Stimulated activated CD4-positive, alpha-beta T cell treated with anti-CD3 and anti-CD28 coated beads, Interleukin-12 subunit alpha, Interleukin-12 subunit beta, amount 100 ng/mL, for 48 hours (primary cell): ENCODE measurements at places on chromosomes 12 and 14.
A peak's percentile ranks its signal among the peaks of the same experiment; 100 is the strongest.

DNA sequence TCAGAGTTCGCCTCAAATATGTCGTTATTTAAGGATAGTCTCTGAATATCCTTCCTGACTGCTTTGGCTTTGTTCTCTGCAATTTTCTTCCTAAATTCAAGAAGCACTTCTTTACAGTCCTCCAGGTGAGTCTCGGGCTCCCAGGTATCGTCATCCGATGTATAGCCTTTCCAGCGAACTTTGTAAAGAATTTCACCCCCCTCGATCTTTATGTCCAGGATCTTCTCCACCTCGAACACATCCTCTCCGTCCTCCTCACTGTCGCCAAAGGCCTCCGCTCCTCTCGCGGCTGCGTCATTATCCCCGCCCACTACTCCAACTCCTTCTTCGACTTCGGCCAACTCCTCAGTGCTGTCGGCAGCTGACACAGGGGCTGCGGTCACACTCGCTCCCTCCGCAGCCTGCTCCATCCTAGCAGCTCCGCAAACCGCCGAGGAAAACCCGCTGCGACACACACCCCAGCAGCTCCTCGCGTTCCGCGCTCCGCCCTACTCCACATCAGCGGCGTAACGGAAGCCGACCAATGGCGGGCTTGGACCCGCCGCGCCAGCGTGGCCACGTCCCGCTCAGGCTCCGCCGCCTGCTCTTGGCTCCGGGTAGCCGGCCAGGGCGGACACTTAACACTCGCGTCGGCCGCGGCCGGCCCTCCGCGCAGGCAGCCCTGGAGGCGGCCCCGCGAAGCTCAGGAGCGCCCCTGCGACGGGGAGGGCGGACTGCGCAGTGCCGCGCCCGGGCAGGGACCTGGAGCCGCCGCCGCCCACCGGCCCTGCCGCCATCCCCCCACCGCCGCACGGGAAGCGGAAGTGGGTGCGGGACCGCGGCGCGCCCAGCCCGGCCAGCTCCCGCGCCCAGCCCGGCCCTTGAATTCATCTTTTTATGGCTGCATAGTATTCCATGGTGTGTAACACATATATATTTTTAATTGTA, 4.1 kb downstream of the CD163L1 start:
- DNase-seq = peak; percentile 24

DNA sequence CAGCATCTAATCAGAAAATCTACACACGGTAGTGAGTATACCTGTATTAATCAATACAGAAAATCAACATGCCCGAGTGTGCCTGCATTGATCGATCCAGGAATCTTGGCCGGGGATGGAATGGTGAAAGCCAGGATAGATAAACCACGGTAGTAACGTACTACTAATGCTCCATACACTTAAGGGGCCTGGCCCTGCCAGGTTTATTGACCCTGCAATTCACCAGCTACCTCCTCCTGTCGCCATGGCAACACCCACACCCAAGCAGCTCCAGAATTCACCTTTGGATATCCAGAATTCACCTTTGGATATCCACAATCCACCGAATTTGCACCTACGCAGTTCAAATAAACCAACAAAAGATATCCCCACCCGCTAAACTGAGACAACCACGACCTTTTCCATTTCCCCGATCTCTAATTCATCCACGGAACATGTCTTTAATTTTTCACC, 14.8 kb upstream of the CALM1 start:
- no peak for DNase-seq

DNA sequence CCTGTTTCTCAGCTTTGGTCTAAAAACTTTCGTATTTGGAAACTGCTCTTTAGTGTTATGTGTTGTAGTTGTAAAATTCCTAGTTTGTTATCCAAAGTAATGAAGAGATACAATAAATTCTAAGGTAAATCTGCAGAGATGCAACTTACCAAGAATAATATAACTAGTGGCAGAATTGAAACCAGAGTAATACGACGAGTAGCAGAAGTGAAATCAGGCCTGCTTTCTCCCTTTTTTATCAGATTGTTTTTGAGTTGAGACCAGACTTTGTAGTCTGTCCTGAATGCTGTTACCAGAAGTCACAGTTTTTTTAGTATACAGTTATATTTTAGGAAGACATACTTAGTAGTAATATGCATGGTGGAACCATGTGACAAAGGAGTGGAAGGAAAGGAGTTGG, 12.5 kb downstream of the PAPOLA start:
- DNase-seq = no peak

- no peak for DNase-seq
Observed at GRCh38 chr12:131085125-131085815, 131.6 kb downstream of the ADGRD1 start.

- DNase-seq = no peak
Observed at GRCh38 chr12:27276275-27276674, 32.2 kb downstream of the STK38L start.

GRCh38 chr14:93239869-93240677, 33.0 kb downstream of the UBR7 start:
- DNase-seq = no peak

- DNase-seq = no peak
Observed at GRCh38 chr14:31950764-31951637, 126.1 kb upstream of the ARHGAP5 start.

- DNase-seq = no peak
Observed at GRCh38 chr12:106446419-106447092, 89.0 kb downstream of the POLR3B start.

- DNase-seq = no peak
Observed at GRCh38 chr14:60840313-60840712, 105.8 kb downstream of the MNAT1 start.

DNA sequence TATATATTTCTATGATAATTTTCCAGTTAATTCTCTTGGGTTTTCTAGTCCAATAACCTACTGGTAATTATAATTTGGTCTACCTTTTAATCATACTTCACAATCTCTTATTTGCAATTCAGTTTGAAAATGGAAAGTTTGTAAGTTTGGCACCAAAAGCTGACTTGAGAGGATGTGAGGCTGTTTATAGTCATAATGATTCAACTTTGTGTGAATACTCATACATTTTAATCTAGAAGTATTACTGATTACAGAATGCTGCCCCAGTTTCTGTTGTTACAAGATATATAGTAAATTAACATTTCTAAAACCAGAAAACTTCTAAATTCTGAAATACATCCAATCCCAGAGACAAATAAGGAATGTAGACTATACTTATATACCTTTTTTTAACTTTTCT, 158.2 kb downstream of the SLC38A4 start:
- no peak for DNase-seq

DNA sequence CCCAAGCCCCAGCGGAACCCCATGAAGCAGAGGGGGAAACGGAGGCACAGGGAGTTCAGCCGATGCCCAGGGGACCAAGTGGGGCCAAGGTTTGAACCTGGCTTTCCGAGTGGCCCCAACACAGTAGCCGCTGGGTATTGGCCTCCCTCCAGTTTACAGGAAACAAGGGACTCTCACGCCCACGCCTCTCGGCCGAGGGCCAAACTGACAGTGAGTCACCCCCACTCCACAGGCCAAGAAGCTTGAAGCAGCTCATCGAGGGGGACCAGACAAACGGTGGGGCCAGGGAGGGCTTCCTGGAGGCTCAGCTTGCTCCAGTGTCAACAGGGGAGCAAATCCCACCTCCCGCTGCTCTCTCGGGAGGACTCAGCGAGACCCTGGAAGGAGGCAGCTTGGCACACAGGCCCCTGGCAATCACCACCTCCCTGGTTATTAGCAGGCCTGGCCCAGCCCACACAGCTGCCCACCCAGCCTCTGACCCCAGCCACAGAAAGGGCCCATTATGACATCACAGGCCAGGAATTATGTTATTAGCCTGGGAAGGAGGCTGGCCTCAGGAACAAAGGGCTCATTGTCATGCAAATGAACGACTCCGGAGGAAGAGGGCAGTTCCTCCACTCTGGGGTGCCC, 54.6 kb downstream of the NCOR2 start:
- no peak for DNase-seq

DNA sequence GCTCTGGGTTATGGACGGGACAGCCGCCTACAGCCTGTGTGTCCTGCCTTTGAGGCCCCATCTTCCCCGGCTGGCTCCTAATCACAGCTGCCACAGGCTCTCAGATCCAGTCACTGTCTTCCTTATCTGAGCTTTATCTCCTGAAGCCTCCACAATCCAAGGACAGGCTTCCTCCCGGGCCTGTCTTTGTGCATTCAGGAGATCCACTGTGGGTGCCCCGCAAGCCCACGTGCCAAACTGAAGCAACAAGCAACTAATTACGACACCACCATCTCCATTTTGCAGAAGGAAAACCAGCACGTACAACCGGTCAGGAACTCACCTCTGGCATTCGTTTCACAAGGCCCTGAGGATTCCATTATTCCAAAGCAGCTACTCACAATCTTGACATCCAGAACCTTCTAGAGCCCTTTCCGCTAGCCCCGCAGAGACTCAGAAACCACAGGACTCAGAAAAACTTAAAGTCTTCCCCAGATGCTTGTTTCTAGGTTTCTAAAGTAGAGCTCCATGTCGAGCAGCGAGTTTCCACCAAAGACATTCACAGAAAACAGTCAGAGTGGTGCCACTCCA, 14.0 kb downstream of the SYNE3 start:
- no peak for DNase-seq

GRCh38 chr12:132490422-132491137, 629 bp downstream of the FBRSL1 start:
- no peak for DNase-seq

- no peak for DNase-seq
Observed at GRCh38 chr12:87813476-87814234, 215.5 kb downstream of the C12orf50 start.
